Activated CD8-positive, alpha-beta memory T cell treated with anti-CD3 and anti-CD28 coated beads for 1 hour (primary cell): ENCODE measurements at places on chromosomes 4 and X.

GRCh38 chr4:148369919-148370318 lies 72.3 kb downstream of the NR3C2 start:
- DNase-seq = no peak

GRCh38 chr4:14916554-14917297 lies 85.6 kb upstream of the CPEB2 start:
- no peak for DNase-seq

- no peak for DNase-seq
Observed at GRCh38 chrX:106415276-106415895, 196.4 kb upstream of the RADX start.

GRCh38 chrX:29788991-29789699 lies 426.2 kb upstream of the MAGEB2 start:
- no peak for DNase-seq

- DNase-seq = no peak
Observed at GRCh38 chr4:22911285-22911684, 218.5 kb downstream of the GBA3 start.

DNA sequence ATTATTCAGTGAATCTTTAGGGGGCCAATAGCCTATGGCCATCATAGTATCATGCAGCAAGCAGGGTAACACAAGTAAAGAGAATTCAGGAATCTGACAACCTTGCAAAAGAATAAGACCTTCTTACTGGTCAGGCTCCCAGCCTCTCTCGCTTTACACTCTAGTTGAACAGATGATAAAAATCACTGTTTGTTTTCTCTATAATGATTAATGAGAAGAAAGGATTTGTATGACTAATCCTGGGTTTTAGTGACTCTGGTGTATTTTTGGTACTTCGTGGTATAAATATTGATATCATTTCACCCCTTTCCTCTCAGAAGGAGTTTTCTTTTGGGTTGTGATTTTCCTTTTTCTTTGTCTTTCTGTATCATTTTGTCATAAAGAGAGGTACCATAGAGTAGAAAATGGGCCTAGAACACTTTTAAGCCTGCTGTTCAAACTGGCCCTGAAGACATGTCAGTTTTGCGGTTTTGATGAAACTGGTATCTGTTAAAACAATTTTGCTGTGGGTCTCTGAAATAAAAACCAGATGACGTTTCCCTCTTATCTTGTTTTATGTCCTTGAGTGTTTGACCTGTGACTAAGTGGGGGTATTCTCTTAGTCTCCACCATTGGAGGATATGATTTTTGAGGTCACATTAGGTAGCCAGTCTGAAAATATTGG lies 294.9 kb upstream of the TBX22 start:
- no peak for DNase-seq

- no peak for DNase-seq
Observed at GRCh38 chr4:38532908-38533499, 131.0 kb upstream of the KLF3 start.

- DNase-seq = no peak
Observed at GRCh38 chr4:152735396-152735859, 44.1 kb downstream of the TIGD4 start.

- no peak for DNase-seq
Observed at GRCh38 chr4:26719954-26720552, 136.2 kb downstream of the TBC1D19 start.

DNA sequence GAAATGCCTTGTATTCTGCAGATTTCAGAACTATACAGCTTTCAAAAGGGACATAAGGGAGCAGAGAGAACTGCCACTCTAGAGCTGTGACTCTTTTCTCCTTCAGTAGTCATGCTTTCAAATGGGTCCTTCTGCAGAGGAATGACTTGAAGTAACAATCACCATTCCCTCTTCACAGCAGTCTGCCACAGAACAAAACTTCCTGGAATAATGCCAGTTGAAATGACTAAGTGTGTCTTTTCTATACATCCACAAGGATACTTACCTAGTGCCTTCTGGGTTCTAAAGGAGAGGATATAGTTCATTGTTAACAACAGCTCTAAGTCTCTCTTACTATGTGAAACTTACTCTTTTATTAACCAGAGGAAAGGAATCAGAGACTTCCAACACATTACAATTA lies 515.4 kb upstream of the ATOH1 start:
- DNase-seq = no peak

- no peak for DNase-seq
Observed at GRCh38 chrX:123308658-123309057, 124.6 kb downstream of the GRIA3 start.

GRCh38 chr4:83830138-83830888 lies 294.4 kb downstream of the GPAT3 start:
- DNase-seq = no peak

DNA sequence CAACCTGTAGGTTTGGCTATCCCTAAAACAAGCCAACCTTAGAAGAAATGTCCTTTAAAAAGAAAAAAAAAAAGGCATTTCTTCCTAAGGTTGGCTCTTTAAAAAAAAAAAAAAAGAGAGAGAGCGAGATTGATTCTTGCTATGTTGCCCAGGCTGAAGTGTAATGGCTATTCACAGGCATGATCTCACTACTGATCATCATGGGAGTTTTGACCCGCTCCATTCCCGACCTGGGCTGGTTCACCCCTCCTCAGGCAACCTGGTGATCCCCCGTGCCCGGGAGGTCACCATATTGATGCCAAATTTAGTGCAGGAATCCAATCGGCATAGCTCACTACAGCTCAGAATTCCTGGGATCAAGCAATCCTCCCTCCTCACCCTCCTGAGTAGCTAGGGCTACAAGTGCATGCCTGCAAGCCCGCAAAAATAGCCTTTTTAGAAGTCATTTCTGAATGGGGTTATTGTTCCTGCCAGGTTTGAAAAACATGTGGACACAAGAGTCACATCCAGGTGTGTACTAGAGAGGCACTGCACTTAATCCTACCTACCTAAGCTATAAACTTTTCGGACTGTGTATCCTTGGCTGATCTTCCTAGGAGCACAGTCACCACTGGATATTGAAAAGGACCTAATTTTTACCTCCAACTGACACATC lies 61.4 kb upstream of the ZCCHC13 start:
- no peak for DNase-seq

DNA sequence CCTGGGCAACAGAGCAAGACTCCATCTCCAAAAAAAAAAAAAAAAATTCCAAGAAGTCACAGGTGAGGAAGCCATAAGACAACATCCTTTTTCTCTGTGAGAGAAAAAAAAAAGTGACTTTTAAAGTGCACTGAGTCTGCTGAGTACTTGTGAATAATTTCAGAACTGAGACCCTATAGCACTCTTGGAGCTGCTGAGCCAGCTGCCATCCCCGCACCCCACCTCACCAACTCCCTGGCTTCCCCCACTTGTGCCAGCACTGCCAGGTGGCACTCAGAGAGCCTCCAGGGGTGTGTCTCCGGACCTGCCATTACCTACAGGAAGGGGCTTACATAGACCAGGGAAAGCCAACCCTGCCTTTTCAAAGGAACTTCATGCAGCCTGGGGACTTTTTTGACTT lies 39.2 kb upstream of the HS3ST1 start:
- DNase-seq = no peak

DNA sequence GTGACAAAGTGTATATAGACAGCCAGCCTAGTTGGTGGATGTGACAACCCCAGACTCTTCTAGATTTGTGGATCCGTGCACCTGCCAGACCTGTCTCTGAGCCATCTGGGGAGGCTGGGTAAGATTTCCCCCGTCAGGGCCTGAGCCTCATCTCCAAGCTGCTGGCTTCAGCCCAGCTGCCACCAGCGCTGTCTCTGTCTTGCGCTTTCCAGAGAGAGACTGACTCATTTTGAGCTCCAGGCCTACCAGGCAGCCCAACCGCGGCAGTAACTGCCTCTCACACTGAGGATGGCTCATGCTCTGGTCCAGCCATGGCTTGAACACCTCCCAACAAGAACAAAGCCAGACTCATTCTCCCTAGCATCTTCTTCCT lies 26.4 kb downstream of the NOP14 start:
- no peak for DNase-seq

GRCh38 chr4:7398788-7399439 lies 35.8 kb downstream of the PSAPL1 start:
- DNase-seq = no peak

DNA sequence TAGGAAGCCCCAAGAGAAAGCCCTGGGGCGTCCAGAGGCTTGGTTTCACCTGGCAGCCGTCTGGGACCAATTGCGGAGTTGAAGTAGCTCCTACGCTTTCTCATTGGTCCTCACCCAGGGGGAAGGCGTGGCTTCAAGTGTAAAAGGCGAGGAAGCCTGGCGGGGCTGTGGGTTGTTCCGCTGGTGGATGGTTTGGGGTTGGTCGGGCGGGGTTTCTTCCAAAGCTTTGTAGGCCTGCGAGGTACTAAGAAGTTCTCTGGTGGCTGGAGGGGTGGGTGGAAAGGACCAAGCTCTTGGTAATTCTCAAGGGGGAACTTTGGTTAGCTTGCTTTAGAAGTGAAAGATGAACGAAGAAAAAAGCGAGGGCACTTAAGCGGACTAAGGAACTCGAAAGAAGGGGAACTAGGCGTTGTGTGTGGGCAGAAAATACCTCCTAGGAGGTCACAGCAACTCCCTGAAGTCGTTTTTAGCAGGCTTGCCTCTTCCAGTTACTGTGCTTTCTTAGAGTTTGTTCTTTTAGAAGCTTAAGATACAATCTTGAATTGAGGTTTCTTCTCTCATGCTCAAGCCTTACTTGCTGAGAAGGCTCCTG lies 36.6 kb downstream of the CCNG2 start:
- peak; percentile 54 for DNase-seq

DNA sequence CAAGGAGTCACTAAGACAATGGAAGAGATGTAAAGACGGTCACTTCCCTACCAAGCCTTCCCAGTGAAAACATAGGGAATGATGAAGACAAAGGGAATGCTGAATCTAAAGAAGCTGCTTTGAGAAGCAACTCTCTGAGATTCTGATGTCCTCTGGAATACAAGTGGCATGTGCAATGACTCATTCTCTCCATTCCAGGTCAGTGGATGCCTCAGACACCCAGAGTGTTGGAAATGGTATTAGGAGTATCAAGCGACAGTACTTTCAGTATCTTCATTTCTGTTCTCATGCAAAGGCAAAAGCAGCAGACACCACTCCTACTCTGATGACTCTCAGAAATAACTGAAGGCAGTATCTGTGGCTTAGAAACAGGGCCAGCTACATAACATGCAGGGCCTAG lies 102.6 kb downstream of the FSTL5 start:
- no peak for DNase-seq

DNA sequence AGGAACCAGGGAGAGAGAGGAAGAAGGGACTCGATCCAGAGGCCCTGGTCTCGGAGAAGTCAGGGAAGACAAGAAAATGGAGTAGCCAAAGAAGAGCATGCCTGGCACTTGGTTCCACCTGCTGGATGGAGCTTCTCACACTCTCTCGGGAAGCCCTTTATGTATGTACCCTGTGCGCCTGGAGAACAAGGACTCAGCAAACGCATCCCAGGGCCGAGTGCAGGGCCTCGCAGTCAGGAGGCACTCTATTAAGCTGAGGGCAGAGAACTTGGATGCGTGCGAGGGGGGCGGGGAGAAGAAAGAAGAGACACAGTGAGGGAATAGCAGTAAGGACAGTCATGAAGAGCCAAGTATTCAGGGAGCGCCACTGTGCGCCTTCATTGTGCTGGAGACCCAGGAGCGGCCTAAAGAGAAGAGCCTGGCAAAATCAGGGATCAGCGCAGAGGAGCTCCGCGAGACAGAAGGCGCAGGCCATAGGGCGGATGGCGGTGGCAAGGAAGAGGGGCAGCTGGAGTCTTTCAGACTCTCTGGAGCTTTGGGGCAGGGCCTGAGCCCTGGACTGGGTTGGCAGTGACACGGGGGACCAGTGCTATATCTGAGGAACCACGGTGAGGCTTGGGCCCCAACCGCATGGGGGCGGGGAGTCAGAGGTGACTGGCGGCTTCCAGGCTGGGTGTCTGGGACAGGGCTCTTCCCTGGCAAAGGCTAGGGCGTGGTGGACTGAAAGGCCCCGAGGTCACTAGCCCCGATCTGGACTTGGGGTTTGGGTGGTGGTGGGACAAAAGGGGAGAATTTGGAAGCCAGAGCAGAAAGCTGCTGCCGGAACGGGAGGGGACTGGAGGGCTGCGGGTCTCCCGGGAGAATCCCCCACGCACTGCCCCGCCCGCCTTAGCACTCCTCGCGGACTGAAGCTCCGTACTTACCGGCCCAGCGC lies 1.9 kb upstream of the SEPTIN6 start:
- DNase-seq = no peak

GRCh38 chrX:13748486-13748885 lies 13.9 kb downstream of the OFD1 start:
- DNase-seq = no peak

- DNase-seq = no peak
Observed at GRCh38 chr4:48489683-48490011, 405 bp upstream of the ZAR1 start.

DNA sequence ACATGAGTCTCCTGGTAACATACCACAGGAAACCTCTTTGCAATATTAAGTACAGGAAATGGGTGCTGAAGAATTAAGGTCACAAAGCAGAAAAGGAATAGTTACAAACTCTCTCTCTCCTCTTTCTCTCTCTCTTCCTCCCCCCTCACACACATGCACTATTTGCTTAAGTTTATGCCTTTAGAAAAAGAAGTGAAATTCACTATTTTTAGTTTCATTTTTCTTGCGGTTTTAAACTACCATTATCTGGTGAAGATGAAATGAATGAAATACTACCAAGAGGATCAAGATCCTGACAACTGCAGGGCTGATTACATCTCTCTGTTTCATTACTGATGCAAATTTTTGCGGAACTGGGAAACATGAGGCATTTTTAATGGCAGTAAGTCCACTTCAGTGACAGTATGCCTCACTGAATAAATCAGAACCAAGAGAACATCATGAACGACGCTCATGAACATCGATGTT lies 64.3 kb upstream of the FTHL17 start:
- DNase-seq = no peak

- no peak for DNase-seq
Observed at GRCh38 chrX:10367406-10367805, 210.6 kb downstream of the CLCN4 start.

- no peak for DNase-seq
Observed at GRCh38 chrX:45009371-45010000, 136.5 kb downstream of the KDM6A start.

GRCh38 chrX:115232933-115233496 lies 881 bp downstream of the LRCH2 start:
- DNase-seq = no peak

DNA sequence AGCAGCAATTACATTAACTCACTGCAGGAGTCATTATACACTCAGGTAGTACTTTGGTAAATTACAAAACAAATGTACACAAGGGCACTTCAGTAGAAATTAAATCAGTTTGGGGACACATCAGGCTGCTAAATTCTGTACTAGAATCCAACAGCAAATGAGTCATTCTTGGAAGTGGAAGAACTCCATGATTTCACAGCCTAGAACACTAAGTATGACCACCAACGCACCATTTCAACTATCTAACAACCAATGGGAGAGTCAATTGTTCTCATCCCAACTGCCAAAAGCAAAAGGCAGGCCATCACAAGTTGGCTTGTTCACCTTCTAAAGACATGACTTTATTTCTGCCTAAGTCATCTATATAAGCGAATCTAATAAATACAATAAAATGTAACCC lies 26.6 kb downstream of the PPM1K start:
- no peak for DNase-seq

GRCh38 chrX:1027133-1027532 lies 185.3 kb downstream of the CRLF2 start:
- DNase-seq = no peak
